ENCODE measurements at places on chromosomes 11 and 22.

GRCh38 chr11:85923455-85923854 lies 68.3 kb downstream of the CCDC83 start:
- DNase-seq = no peak

GRCh38 chr11:26914968-26915367 lies 78.9 kb upstream of the FIBIN start:
- no peak for DNase-seq

DNA sequence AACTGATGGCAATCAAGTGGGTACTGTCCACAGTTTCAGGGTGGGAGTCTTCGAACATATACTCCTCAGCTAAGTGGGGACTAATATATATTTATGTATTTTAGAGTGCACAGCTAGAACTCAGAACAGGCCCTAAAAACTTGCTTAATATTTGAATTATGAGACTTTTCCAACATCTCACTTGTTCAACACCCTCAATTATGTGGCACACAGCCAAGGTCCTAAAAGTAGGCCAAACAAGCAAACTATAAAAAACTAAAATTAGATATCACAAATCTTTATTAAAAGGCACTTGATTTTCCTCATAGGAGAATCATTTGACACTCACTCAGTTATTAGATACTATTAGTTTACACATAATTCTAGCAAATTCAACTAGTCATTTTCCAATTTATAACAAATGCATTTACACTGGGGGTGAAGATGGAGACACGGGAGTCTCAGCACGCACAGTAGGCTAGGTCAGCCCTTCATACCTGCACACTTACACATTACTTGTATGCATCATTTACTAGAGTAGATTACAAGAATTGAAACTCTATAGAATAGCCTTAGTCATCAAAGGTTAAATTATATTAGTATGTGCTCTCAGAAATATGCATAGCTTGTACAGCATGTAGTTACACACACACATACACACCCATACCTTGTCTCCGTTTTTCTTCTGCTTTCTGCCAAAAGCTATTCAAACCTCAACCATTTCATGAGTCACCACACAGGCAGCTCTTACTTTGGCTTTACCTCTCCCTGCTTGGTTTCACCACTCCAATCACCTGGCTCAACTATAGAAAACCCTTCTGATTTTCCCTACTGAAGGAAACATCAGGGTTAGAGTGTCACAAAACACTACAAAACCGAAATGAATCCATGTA lies 171.5 kb downstream of the SBF2 start:
- no peak for DNase-seq

DNA sequence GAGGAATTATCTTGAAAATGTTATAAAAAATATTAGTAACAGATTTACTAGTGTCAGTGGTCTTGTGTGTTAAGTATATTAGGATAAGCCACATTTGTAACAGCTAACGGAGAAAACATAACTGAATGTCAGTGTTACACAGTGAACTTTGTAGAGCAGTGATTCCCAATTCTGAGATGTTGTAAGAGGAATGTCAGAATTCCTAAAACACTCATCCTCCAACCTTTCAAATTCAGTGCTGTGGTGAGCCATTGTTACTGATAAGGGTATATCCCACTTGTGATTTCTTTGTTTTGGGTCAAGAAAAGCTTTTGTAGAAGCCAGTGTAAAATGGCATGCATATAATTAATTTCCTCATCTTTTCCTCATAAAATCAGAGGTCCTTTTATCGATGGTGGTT lies 61.9 kb downstream of the ARHGEF12 start:
- DNase-seq = no peak

DNA sequence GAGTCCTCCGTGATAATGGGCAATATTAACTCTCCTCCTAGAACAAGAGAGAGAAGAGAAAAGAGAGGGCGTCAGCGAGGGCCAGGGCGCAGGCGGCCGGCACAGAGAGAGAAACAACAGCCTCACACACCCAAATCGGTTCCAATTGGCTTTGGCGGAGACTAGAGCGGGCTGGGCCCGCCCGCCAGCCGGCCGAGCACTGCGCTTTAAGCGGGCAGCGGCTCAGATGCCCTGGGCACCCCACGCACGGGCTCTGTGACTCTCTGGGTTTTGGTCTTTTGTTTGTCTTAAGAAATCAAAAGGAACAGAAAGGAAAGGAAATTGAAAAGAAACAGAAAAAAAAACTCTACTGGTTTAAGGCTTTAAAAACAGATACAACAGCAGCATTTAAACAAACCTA lies 17.0 kb downstream of the SLC22A12 start:
- DNase-seq = no peak

DNA sequence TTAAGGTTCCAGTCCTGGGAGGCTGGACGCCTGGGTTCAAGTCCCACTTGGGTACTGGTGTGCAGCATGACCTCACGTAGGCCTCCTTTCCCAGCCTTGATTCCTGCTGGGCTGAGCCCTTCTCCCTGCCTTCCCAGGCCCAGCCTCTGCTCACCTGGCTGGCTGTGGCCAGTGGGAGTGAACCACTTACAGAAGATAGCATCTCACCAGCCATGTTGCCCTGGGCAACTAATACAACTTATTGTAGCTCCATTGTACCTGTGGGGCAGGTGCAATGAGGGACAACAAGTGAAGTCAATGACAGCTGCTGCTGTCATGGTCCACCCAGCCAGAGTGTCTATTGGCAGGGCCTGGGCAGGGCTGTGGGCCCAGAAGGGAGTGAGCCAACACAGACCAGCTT lies 48.4 kb upstream of the MPEG1 start:
- no peak for DNase-seq

DNA sequence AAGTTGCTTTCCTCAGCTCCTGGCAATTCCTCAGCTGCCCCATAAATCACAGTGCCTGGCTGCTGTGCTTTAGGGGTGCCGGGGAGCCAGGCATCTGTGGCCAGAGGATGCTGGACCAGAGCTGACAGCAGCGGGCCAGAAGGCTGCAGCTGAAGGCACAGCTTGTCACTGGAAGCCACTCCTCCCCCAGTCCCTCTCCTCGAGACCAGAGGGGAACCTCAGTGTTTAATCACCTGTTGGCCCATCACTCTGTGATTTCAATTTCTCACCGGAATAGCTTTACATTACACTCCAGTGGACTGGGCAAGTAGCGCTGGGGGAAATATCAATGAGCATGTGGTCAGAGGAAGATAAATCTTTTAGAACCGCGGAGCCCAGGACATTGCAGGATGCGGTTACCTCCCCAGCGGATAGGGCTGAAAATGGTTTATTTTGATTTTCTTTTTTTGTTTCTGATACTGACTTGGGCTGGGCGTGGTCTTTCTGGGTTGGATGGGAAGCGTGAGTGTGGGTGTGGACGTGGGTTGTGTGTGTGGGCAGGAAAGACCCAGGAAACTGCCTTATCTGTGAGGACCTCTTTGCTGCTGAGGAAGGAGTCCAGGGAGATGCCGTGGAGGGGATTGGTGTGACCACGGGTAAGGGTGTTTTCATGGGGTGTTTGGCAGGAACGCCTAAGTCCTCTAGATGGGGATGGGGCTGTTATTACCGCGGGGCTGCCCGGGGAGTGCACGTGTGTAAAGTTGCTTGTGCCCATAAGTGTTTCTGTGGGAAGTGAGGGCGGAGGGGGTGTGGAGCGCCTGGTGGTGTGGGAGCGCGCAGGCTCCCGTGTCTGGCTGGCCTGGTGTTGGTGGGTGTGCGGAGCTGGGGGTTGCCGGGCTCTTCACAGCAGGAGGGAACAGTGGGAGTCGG lies 4.0 kb downstream of the DAGLA start:
- DNase-seq = no peak

Measured in caudate nucleus (tissue), 63 donors.